NCI-H1092 (cell line): ENCODE measurements at places on chromosomes 12 and 14.

GRCh38 chr12:41438854-41439541 is 250.9 kb downstream of the PDZRN4 start:
- no peak for DNase-seq

DNA sequence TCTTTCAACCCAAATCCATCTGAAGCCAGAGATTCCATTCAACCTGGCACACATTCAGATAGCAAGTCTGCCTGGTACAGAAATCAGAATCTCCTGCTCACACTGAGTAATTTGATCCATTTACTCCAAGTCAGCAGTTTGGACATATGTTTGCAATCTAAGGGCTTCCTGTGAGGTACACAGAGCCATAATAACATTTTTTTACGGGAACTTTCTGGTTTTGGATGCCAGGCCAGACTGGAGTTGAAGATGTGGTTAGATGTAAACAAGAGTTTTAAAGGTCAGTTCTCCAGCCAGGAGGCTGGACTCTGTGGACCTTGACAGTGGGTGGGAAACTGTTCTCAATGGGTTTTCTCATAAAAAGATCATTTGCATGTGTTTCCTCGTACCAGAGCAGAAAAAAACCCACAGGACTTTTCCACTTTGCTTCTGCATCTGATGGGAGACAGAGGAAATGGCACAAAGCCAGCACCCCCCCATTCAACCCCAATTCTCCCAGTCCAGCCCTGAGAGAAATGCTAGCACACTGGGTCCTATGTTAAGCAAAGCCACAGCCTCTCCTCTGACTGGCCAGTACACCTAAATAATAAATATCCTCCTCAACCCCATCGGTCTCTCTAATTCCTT is 17.7 kb upstream of the TSPAN11 start:
- no peak for DNase-seq

DNA sequence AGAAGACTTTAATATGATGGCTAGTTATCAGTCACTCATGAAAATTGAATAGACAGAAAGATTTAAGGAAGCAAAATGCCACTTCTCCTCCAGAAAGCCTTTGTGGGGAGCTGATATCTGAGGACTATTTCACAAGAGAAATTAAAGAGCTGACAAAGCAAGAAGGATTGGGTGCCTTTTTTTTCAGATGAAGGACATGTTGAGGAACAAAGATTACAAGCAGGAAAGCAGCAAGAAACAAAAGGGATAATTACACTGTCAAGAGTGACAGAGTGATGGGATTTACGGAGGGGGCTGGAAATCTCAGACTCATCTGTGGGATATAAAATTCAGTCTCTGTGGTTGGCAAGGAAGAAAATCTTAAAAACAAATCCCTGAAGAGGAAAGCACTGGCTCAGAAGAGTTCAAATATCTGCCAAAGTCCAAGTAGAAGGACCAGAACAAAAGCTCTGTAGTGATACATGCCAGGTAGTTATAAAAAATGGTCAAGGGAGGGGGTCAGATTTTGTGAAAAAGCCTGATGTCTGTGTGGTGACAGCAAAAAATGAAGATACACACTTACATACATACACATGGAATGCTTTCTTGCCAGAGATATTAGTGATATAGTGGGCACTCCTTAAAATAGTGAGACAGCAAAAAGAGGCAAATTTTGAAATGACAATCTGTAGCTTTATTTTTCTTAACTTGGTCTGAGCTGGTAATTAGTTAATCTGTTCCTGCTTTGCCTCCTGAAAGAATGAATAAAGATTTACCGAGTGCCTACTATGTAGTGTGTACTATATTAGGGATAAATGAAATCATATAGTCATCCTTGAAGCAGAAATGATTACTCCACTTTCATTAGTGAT is 62.9 kb downstream of the EPS8 start:
- DNase-seq = no peak

- DNase-seq = peak; percentile 43
Observed at GRCh38 chr12:19273482-19274330, 144.2 kb downstream of the PLEKHA5 start.

- no peak for DNase-seq
Observed at GRCh38 chr14:93719256-93719655, 69.0 kb downstream of the PRIMA1 start.

- no peak for DNase-seq
Observed at GRCh38 chr12:50546441-50547318, 41.9 kb downstream of the DIP2B start.

DNA sequence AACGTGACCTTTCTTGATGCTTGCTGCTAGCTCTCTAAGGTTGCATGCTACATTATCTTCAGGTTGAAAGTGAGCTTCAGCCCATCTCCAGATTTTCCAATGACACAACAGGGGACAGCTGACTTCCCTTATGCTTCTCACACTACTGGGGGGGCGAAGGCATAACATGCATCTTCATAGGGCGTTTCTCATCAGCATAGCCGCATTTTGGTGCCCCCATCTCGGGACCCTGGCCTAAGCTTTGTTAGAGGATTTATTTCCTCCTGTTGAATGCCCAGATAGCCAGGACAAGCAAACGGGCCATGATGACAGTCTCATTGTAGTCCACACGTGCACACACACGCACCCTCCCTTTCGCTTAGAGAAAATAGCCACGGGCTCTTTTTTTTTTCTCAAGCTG is 30.7 kb downstream of the SSPN start:
- no peak for DNase-seq

GRCh38 chr12:115461401-115461800 is 777.4 kb upstream of the TBX3 start:
- DNase-seq = no peak

DNA sequence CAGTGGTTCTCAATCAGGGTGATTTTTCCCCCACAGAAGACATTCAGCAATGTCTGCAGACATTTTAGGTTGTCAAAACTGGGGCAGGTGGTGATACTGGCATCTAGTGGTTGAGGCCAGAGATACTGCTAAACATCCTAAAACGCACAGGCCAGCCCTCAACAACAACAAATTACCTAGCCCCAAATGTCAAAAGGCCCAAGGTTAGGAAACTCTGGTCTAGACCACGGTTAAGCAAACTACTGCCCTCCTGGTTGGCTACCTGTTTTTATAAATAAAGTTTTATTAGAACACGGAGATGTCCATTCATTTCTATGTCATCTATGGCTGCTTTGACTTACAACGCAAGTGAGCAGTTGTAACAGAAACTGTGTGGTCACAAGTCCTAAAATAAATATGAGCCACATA is 186.7 kb downstream of the EFCAB11 start:
- DNase-seq = peak; percentile 7

- DNase-seq = no peak
Observed at GRCh38 chr12:10088955-10089900, 9.6 kb downstream of the CLEC1A start.

DNA sequence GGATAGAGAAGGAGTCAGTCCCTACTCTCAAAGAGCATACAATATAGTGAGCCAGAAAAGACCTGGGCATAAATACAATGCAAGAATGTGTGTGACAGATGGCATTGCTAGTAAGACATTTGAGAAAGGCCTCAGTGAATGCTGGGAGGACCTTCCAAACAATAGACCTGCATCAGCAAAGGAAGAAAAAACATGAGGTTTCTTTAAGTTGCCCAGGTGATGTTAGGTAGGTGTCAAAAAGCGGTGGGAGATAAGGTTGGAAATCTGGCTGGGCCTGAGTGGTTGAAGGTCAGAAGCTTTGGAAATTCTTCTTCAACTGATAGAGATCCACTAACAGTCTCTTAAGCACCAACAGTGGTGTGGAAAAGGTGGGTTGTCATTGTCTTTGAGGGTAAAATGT is 50.5 kb upstream of the FRS2 start:
- no peak for DNase-seq

GRCh38 chr12:85688837-85689236 is 147.4 kb downstream of the RASSF9 start:
- DNase-seq = no peak

- DNase-seq = no peak
Observed at GRCh38 chr12:89280833-89281538, 71.3 kb downstream of the DUSP6 start.

DNA sequence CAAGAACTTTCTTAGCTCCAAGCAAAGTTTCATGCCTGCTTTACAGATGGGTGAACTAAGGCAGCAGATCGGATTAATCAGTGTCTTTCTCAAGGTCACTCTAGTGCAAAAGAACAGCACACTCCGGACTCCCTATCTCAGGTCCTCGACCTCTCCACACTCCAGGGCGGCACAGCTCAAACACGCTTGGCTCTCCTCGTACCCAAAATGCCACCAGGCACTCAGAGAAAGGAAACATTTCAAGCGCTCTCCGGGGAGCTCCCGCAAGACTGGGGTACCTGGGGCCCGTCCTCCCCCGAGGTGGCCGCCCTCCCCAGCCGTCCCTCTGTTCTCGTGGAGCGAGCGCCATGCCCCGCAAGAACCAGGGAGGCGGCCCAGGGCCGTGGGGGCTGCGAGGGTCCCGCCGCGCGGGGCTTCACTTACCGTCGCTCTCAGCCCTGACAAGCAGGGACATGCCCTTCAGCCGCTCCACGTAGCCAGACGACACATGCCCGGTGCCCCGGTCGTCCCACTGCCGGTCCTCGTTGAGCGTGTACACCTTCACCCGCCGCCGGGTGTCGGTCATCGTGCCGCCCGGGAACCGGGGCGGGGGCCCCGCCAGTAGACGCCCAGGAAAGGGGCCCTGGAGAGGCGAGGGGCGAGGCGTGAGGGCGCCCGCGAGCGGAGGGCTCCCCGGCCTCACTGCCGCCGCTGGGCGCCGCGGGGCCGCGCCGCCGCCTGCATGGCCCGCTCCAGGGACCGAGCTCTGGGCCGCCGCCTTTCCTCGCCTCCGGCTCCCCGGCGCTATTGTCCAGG is 830 bp downstream of the PPP4R3A start:
- no peak for DNase-seq

DNA sequence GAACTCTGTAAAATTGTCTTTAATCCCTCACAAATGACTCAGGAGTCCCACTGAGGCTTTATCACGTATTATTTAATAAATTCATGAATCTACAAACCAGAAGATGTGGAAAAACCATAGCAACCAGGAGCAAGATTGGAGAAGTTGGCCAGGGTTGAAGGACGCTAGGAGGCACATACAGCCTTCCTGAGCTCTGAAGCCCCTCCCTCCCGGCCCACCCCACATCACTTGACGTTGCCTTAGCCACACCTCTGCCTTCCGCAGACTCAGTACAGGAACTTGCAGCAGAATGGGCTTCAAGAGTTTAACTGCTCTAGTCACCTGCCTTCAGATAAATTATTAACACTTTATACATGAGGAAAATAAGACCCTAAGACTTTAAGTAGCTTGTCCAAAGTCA is 33.9 kb downstream of the SLC35F4 start:
- DNase-seq = no peak

DNA sequence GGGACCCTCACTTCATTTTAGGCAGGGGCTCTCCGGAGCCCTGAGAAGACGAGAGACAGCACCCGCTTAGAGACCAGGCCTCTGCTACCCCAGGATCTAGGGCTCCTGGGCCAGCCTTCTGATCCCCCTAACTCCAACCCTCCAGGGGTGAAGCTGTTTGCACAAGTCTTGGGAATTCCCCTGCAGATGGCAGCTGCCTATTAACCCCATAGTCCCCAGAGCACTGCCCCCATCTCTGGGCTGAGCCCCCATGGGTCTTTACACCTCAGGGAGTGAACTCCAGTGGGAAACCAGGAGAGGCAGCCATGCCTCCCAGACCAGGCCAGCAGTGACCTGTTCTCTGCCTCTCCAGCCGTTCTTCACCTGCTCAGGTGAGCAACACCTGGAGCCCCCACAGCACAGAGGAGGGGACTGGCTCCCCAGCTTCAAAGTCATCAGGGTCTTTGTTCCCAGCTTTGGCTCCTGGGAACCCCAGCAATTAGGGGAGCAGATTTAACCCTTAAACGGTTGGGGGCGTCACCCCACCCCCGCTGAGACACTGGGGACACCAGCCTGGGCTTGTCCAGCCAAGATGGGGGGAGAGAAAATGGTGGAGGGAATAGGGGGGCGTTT is 2.3 kb downstream of the WNT10B start:
- DNase-seq = no peak

GRCh38 chr12:22334410-22335100 is at the start of gene ST8SIA1:
TSS of gene ST8SIA1 (minus strand) at chr12:22334707. CDS start at chr12:22334232, 475 bp downstream.
- DNase-seq = no peak

DNA sequence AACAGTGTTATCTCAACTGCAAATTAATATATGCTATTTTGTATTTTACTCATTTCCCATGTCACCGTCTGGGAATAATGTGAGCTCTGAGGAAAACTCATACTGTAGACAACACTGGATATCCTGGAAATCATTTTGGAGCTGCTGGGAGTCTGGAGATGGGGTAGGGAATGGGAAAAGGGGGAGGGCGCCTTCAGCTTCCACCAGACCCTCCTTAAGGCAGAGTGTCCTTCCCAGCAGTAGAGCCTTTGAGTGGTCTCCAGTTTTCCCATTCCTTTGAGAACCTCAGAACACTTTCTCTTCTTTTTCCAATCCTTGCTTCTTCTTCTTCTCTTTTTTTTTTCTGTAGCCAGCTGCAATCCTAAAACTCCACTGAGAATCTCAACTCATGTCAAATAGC is 5.4 kb upstream of the LRIG3 start:
- DNase-seq = no peak
